ENCODE measurements at places on chromosomes 5 and 9.

DNA sequence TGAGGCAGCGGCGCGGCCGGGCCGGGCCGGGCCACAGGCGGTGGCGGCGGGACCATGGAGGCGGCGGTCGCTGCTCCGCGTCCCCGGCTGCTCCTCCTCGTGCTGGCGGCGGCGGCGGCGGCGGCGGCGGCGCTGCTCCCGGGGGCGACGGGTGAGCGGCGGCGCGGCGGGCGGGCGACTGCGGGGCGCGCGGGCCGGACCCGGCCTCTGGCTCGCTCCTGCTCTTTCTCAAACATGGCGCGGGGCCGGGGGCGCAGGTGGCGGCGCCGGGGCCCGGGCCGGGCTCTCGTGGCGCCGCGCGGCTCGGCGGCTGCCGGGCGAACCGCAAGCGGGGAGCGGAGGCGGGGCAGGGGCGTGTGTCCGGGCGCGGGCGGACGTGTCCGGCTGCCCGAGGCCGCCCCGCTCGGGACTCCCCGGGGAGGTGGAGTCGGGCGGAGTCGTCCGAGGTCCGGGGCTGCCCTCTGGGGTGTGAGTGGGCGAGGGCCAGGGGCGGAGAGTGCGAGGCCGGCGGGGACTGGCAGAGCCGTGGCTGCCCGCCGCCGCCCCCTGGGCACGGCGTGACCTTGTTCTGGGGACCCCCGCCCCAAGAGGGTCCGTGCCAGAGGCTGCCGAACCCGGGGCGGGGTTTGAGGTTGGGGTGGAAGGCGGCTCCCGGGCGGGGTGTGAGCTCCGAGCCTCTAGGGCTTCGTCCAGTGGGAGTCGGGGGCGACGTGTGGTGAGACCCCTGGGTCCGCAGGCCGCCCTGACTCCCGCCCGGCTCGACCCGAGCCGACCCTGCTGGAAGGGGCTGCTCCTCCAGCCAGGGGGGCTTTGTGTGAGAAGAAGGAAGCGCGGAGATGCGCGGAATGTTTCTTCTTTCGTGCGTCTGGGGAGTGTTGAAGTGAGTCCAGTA lies 485 bp downstream of the TGFBR1 start:
- peak; percentile 14 for DNase-seq

GRCh38 chr5:14407746-14408175 lies 173.8 kb upstream of the OTULINL start:
- no peak for DNase-seq

- no peak for DNase-seq
Observed at GRCh38 chr5:59830536-59831200, 62.9 kb downstream of the PDE4D start.

GRCh38 chr9:1759009-1759408 lies 256.1 kb upstream of the SMARCA2 start:
- DNase-seq, result no peak

DNA sequence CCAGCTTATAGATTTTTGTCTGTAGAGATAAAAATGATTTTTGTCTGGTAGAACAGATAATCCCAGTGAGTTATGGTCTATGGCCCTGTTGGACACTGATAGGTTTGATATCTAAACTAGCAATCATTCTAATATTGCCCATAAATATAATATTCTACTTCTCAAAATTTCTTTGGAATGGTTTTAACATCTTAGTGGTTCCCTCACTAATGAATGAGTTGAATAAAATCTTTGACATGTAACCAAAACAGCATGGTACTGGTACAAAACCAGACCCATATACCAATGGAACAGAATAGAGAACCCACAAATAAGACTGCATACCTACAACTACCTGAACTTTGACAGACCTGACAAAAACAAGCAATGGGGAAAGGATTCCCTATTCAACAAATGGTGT lies 219.7 kb downstream of the SEC61B start:
- no peak for DNase-seq

- no peak for DNase-seq
Observed at GRCh38 chr5:151718646-151719045, 31.9 kb upstream of the SPARC start.

- DNase-seq, result no peak
Observed at GRCh38 chr5:166581826-166582225, 1709.6 kb upstream of the WWC1 start.

- no peak for DNase-seq
Observed at GRCh38 chr9:96430377-96430776, 12.2 kb upstream of the ZNF367 start.

GRCh38 chr5:139747583-139748504 lies 47.8 kb upstream of the PSD2 start:
- peak; percentile 86 for DNase-seq

- DNase-seq, result no peak
Observed at GRCh38 chr5:171388816-171389168, 1.1 kb downstream of the NPM1 start.

DNA sequence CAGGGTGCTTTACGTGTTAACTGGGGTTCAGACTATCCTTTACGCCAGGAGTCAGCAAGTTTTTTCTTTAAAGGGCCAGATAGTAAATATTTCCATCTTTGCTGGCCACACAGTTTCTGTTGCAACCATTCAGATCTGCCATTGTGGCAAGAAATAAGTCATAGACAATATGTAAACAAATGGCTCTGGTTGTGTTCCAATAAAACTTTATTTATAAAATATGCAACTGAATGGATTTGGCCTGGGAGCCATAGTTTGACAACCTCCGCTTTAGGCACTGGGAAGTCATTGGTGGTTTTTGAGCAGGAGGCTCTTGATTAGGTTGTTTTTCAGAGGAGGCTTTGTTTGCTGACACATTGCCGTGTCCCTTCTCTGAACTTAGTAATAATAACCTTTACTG lies 90.7 kb downstream of the INSYN2B start:
- no peak for DNase-seq

DNA sequence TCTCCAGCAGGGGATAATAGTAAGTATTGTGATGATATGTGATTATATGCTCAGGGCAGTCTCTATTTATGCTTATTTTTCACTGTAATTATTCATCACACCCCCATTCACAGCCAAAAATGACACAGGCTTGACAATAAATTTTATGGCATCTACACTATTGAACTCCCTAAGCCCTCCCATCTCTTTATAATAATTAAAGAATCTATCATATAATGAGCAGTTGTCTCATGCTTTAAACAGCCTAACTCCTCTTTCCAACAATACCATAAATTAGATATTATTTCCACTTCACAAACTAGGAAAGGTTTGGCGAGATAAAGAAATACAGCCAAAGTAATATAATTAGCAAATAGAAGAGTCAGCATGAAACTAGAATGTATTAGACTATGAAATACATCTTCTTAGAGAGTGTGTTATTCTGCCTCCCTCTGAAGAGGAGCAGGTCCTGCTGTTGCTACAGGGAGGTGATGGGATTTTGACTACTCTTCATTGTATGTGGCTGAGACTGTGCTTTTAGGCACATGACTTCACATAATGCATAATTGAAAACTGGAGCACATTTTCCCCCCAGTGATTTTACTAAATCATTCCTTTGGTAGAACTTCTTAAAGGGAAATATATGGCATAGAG lies 488.8 kb downstream of the HTR1A start:
- DNase-seq, result no peak

DNA sequence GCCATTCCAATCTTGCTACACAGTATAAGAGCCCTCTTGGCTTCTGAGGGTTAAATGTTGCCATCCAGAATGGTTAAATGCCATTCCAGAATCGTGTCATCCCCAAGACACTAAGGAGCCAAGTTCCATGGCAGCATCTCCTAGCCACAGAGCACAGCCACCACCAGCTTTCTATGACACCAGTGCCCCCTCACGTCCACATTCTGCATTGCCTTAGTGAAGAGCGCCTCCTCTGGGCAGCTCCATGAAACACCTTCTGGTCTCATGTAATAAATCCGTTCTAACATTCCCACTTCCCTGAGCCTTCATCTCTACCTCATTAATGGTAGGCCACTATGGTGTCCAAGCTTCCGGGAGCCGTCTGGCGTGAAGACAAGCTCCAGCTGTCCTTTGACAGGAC lies 12.4 kb downstream of the CBY3 start:
- DNase-seq, result peak; percentile 11

GRCh38 chr5:177336603-177337494 lies 14.6 kb downstream of the LMAN2 start:
- peak; percentile 78 for DNase-seq

GRCh38 chr9:70020991-70021571 lies 22.6 kb upstream of the MAMDC2 start:
- DNase-seq, result peak; percentile 75

- peak; percentile 80 for DNase-seq
Observed at GRCh38 chr9:131238402-131239021, 37.8 kb downstream of the FAM78A start.

- DNase-seq, result peak; percentile 49
Observed at GRCh38 chr5:180201051-180201987, 7.7 kb downstream of the RASGEF1C start.

DNA sequence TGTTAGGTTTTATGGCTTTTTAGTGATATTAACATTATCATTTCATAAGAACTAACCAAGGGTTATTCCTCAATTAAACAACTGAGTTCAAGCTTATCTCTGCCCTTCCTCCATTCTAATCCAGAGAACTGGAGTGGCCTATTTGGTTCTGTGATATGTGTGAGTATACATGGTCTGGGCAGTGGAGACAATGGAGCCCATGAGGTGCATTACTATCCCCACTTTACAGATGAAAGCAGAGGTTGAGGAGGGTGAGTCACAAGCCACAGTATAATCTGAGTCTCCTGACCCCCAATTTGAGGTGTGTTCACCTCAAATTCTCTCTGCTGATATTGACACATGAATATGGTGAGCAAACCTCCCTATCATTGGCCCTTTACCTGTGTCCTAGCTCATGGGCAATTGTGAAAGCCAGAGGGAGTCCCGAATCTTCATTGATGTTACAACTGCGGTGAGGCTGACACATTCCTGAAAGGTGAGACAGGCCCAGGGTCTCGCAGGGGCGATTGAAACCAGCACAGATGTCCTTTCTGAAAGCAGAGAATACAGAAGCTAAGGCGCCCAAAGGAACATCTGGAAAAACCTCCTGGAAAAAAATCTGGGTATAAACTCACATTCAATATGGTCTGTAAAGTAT lies 217.2 kb downstream of the TARS1 start:
- no peak for DNase-seq

- no peak for DNase-seq
Observed at GRCh38 chr5:178162481-178162880, 8.8 kb upstream of the NHP2 start.

DNA sequence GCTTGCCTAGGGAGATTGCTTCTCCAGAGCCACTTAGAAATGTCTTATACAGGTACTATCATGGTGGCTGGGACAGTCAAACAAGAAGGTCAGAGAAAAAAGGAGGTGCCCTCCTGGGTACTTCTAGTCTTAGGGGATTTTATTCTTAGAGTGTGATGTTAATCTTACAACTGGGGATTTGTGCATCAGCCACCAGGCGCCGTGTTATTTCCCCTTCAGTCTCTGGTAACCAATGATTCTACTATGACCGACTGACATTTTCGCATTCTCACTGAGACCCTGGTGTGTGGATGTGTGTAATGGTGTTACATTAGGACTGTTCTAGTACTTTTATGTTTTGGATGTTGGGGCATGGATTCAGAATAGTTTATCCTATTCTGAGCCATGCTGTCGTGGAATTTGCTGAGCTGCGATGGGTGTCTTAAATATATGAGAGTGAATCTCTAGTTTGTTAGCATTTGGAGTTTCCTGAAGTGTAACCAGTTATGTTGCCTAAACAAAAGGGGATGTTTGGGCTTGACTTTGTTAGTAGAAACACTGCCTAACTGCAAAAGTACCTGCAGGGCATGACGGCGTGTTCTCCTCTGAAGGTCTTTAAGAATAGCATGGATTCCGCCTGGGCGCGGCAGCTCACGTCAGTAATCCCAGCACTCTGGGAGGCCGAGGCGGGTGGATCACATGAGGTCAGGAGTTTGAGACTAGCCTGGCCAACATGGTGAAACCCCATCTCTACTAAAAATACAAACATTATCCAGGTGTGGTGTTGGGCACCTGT lies 175.2 kb upstream of the DAP start:
- no peak for DNase-seq

- peak; percentile 23 for DNase-seq
Observed at GRCh38 chr5:82346399-82347165, 68.4 kb upstream of the RPS23 start.

GRCh38 chr5:145854651-145855258 lies 18.1 kb downstream of the GRXCR2 start:
- no peak for DNase-seq

- DNase-seq, result no peak
Observed at GRCh38 chr5:66122379-66123034, 21.6 kb upstream of the SREK1 start.

- DNase-seq, result no peak
Observed at GRCh38 chr9:135066291-135066690, 21.2 kb upstream of the OLFM1 start.

DNA sequence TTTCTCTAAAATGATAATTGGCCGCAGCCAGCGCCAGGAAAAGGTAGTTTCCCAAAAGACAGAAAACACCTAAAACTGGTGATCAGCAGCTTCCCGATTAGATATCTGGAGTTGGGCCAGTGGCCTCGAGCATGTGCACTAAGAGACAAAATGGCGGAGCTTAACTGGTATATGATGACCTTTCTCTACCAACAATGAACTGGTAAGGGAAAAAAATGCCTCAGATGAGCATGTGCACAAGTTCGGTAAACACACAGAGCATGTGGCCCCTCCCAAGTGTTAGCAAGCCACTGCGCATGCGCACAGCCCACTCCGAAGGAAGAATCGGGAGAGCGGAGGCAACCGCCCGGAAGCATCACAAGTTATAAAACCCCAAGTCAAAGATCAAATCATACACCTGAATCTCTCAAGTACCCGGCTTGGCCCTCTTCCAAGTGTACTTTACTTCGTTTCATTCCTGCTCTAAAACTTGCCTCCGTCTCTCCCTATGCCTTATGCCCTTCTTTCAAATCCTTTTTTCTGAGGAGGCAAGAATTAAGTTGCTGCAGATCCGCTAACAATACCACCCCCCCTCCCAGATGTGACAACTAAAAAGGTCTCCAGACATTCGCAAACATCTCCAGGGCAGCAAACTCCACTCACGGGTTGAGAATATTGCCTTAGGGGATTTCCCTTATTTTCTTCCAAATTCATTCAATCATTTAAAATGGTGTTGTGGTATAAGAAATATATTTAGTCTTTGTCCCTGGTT lies 15.0 kb upstream of the PTBP3 start:
- peak; percentile 78 for DNase-seq

- DNase-seq, result no peak
Observed at GRCh38 chr5:35188031-35188457, 42.2 kb downstream of the PRLR start.

All from posterior cingulate gyrus (tissue), 11 donors.